ENCODE measurements at places on chromosomes 1 and 21.

GRCh38 chr1:157347506-157347905 lies 204.8 kb downstream of the FCRL5 start:
- no peak for DNase-seq

- DNase-seq = no peak
These were observed 27.8 kb upstream of the TIAM1 start for GRCh38 chr21:31371715-31372470.

DNA sequence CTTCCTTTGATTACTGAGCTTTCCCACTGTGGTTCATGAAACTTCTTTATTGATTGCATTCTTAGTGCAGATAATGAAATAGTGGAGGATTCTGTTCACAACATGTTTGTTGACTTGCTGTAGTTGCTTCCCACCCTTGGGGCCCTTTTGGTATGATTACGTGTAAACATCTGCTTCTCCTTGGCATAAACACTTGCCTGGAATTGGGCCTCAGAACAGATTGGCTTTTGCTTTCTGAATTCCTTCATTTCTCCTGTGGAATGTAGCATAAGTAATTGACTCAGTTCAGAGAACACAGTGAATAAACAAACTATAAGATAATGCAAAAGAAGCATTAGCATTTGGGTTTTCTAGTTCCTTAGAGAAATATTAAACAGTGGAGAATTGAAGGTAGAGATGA lies 59.5 kb upstream of the LAMC2 start:
- DNase-seq = no peak

- DNase-seq = no peak
These were observed 37.7 kb upstream of the IPO9 start for GRCh38 chr1:201791051-201791778.

GRCh38 chr1:201488830-201489589 lies 17.9 kb downstream of the CSRP1 start:
- no peak for DNase-seq

- no peak for DNase-seq
These were observed 20.4 kb upstream of the AK2 start for GRCh38 chr1:33057095-33057494.

DNA sequence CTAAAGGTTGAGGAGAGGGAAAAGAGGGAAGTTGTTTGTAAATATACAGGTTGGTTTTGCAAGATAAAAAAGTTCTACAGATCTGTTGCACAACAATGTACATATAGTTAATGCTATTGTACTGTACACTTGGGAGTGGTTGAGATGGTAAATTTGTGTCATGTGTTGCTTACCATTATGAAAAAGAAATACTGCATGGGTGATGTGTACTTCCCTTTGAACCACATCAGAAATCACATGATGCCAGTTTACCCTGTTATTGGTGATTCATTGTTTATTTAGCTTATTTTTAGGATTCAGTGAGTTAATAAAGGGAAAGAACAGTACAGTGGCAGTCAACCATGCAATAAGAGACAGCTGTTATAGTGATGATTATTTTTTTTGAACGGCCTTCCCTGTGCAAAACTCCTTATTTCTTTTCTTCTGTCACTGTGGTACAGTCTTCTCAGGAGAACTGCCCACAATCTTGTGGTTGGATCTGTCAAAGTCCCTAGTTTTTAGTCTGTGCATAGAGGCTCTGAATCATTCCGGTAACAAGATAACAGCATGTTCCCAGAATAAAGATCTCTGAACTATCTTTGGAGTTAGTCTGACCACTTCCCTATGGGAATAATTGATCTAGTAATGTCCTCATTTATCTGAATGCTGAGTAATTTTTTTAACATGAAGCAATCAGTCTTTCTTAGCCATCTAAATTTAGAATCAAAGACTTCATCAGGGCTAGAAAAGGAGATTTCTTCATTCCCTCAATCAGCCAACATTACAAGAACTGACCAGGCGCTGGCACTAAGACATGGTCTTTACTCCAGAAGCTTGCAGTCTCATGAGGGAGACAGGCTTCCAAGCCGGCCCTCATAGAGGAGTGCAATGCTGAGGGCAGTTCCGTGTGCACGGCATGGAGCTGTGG lies 84.2 kb downstream of the SH3GLB1 start:
- no peak for DNase-seq

DNA sequence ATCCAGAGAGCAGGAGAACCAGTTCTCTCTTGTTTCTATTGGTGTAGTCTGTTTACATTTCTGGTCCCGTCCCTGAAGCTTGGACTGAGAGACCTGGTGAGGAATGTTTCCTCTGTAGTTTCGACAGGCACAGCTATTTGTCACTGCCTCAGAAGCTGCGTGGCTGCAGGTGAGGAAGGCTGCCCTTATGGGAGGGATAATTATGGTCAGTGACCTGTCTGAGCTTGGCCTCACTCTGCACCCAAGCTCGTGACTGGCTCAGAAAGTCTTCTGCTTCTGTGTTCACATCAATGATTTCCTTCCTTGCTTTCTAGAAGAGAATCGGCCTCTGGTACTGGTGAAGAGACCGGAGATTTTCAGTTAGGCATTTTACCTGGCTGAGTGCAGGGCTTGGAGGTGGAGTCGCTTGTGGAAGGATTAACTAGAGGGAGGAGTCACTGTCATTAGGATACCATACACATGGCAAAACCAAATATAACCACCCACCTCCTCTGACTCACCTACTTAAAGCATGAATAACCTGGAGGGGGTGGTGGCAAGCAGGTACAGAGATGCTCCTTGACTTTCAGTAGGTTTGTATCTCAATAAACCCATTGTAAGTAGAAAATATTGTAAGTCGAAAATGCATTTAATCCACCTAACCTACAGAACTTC lies 19.9 kb upstream of the WDR26 start:
- no peak for DNase-seq

DNA sequence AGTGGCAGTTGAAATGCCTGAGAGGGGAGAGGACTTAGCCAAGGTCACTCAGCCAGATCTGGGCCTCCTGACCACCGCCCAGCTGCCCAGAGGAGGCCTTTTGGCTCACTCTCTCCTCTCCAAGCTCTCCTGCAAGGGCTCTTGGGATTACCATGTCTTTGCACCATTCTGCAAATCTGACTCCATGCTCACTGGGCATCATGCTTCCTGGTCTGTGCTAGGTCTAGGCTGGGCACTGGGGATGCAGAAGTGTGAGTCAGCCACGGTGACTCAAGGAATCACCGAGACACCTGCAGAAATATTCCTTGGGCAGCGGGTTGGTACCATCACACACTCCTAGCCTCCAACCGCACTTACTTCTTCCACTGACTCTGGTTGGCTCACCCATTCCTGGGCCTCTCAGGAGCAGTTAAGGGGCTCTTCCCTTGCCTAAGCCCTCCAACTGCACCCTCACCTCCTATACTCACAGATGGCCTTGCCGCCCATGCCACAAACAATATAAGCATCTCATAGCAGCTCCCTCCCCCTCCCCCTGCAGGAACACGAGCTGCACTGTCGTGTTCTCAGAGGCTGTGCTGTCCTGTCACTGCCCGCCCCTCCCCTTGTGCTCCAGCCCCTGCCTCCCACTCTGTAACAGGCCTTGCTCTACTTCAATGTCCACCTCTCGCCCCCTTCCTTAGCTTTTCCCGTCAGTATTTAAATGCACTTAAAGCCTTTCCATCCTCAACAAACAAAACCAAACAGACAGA lies 34.8 kb downstream of the CDCP2 start:
- no peak for DNase-seq

GRCh38 chr21:36097427-36098181 lies 27.8 kb downstream of the CBR1 start:
- DNase-seq = no peak

DNA sequence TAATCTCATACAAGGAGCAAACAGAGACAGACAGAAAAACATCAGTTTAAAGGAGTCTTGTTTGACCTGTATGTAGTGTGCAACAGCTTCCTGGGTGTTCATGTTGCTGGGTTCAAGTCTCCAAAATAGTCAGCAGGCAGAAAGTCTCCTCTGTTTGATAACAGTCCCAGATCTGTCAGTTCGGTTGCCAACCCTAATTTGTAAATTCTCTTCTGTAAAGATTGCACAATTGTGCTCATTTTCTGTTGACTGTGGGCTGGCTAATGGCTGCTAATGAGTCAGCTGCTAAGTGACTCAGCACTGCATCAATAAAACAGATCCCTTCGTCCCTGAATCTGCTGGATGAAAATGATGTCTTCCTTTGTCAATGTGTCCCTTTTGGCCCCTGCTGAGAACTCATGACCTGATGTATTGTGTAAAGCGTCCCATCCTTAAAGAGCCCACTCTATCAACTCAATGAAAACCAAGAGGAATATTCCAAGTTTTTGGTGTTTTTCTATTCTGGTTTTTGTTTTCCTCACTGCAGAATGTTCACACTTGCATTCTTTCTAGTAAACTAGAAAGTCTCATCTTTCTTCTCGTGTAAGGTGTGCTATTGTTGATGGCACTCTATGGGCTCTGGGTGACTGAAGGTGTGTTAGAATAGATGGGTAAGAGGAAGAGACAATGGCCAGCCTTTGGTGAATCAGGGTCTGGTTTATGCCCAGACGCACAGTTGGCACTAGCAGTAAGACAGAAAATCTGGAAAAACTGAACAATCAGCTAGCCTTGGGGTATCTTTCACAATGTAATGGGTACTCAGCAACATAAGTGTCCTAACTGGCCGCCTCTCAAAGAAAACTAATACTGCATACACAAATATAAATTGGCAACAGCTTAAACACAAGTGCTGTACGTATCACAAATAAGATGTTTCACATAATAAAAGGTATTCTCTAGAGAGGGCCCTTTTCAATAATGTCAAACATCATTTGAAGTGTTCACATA lies 75.1 kb upstream of the SIPA1L2 start:
- no peak for DNase-seq

- no peak for DNase-seq
These were observed 71.7 kb downstream of the SEC16B start for GRCh38 chr1:177897998-177898654.

GRCh38 chr1:237799762-237800474 lies 90.8 kb downstream of the ZP4 start:
- DNase-seq = peak; percentile 30

DNA sequence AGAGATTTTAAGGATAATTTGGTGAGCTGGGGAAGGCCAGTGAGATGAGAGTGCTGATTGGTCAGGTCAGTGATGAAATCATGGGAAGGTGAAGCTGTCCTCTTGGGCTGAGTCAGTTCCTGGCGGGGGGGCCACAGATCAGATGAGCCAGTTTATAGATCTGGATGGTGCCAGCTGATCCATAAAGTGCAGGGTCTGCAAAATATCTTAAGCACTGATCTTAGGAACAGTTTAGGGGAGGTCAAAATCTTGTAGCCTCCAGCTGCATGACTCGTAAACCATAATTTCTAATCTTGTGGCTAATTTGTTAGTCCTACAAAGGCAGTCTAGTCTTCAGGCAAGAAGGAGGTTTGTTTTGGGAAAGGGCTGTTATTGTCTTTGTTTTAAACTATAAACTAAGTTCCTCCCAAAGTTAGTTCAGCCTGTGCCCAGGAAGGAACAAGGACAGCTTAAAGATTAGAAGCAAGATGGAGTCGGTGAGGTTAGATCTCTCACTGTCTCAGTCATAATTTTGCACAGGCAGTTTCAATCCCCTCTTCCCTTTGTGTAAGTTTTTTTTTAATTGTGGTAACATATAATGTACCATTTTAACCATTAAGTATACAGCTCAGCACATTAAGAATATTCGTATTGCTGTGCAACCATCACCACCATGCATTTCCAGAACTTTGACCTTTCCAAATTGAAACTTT lies 39.4 kb downstream of the PTAFR start:
- DNase-seq = no peak

DNA sequence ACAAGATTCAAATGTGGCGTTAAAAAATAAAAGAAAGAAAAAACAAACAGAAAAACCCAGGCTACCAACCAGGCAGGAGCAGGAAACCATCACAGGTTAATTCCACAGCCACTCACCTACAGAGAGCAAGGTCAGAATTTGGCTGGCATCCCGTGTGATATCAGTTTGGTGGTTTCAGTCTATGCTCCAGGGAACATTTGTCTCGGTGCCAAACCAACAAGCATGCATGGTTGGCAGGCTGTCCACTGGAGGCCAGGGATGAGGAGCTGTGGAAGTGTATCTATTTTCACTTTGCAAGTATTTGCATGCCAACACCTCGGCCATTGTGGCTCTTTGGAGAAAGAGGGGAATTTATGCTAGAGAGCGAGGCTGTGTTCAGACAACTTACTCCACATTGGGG lies 53.1 kb upstream of the PROX1 start:
- no peak for DNase-seq

- DNase-seq = no peak
These were observed 25.8 kb upstream of the PPP1R8 start for GRCh38 chr1:27804791-27805190.

DNA sequence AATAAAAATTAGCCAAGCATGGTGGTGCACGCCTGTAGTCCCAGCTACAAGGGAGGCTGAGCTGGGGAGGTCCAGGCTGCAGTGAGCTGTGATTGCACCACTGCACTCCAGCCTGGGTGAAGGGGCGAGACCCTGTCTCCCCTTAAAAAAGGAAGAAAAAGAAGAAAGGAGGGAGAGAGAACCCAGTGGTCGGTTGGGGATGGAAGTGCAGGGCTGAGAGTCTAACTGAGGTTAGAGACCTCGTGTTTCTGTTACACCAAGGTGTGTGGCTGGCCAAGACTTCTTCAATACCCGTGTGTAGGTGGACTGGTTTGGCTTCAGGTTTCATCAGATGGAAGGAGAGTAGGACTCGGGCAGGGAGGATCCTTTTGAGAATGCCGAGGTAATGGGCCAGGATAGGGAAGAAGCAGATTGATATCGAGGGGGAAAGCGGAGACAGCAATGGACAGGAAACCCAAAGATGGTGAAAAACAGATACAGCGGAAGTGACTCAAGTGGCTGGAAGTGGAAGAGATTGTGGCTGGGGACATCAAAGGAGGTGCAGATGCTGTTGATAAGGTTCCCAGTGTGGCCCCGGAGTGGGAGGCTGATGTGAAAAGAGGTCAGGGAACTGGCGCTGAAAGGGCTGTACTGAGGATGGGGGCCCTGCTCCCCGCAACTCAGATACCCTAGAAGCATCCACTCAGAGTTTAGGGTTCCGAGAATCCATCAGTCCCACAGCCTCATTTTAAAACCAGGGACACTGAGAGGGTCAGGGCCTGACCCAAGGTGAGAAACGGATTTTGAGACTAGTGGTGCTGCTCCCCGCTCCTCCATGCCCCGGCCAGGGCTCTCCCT lies 681 bp upstream of the UBXN10 start:
- peak; percentile 72 for DNase-seq

DNA sequence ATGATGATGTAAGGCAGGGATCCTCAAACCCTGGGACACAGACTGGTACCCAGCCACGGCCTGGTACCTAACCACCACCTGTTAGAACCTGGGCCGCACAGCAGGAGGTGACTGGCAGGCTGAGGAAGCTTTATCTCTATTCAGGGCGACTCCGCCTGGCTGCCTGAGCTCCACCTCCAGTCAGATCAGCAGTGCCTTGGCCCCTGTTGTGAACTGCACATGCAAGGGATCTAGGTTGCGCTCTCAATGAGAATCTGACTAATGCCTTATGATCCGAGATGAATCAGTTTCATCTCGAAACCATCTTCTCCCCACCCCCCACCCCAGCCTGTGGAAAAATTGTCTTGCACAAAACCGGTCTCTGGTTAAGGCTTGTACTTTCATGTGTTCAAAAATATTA lies 4.2 kb downstream of the RNPC3 start:
- DNase-seq = peak; percentile 73

DNA sequence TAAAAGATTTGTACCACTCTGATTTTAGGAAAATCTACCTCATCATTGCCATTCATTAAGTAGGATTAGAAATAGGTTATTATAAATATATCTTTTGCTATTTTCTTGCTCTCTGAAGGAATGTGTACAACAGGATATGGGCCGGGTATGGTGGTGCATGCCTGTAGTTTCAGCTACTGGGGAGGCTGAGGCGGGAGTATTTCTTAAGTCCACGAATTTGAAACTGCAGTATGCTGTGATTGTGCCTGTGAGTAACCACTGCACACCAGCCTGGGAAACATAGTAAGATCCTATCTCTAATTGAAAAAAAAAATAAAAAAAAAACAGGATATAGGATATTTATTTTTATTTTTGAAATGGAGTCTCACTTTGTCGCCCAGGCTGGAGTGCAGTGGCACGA lies 50.0 kb downstream of the CLIC4 start:
- no peak for DNase-seq
